ENCODE measurements at places on chromosomes 5 and 9.

DNA sequence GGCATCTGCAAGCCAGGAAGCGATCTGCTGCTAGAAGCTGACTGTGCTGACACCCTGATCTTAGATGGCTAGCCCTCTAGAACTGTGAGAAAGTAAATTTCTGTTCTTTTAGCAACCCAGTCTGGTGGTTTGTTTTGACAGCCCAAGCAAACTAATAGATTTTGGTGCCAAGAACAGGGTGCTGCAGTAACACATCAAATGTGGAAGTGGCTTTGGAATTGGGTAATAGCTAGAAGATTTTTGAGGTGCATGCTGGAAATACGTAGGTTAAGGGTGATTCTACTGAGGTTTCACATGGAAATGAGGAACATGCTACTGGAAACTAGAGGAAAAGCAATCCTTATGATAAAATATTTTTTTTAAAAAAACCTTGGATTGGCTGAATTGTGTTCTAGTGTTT lies 153.5 kb upstream of the SH3GL2 start:
- no peak for DNase-seq

DNA sequence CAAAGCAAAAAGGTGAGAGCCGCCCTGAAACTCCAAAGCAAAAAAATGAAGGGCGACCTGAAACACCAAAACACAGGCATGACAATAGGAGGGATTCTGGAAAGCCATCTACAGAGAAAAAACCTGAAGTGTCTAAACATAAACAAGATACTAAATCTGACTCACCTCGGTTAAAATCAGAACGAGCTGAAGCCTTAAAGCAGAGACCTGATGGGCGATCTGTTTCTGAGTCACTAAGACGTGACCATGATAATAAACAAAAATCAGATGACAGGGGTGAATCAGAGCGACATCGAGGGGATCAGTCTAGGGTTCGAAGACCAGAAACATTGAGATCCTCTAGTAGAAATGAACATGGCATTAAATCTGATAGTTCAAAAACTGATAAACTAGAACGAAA lies 108.8 kb downstream of the NIPBL start:
- DNase-seq = no peak

DNA sequence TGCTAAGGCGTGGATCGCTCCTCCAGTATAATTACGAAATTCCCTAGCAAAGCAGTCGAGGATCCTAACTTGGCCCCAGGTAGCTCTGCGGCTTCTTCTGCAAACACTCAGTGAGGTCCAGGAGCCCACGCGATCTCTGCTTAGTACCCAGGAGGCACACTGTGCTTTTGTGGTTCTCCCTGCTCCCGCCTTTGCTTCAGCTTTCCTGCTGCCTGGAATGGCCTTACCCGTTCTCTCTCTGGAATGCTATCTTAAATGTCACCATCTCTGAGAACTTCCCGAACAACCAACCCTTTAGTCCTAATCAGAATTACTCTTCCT lies 639 bp downstream of the INVS start:
- no peak for DNase-seq

GRCh38 chr9:120696551-120697230 lies 17.6 kb downstream of the MEGF9 start:
- no peak for DNase-seq

DNA sequence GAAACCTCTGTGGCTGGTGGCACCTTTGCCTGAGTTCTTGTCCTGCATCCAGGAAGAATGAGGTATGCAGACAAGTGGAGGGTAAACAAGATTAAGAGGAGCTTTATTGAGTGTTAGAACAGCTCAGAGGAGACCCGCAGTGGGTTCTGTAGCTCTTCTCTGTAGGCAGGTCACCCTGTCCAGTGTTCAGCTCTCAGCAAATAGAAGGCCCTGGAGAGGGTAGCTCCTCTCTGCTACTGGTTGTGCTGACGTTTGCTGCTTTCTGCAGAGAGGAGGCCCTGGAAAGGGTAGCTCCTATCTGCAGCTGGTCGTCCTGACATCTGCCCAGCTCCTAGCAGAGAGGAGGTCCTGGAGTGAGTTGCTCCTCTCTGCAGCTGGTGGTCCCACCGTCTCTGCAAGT lies 96.8 kb upstream of the CCDC112 start:
- no peak for DNase-seq

GRCh38 chr5:100017520-100018262 lies 517.5 kb upstream of the FAM174A start:
- no peak for DNase-seq

DNA sequence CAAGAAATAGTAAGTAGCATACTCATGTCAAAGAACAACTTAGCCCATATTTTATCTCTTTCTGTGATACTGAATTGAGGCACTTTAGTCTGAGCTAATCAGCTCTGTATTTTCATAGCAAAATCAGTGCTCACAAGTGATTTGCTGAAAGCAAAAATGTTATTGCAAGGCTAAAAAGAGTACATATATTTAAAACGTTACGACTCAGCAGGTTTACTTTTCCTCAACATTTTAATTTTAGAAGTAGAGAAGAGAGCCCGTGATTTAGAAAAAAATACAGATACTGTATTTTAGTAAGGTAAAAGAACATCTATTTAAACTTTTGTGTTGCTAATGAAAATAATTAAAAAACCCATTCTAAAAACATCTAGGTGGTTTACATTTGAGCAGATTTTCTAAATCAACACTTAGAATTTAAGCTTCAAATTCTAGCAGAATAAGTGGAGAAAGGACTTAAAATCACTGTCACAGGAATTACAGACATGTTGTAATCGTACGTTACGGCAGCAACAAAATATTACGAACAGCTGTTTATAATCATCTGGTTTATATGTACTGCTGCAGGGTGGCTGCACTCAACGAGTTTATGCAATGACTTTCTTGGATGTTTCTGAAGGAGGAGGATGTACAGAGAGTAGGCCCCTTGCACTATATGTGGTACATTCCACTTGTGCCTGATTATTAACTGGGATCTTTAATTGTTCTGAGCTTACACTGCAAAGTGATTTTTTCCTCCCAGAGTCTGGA lies 20.1 kb downstream of the SREK1 start:
- no peak for DNase-seq

GRCh38 chr9:122057211-122057610 lies 35.9 kb downstream of the TTLL11 start:
- DNase-seq = no peak

GRCh38 chr9:134408939-134409737 lies 82.9 kb downstream of the RXRA start:
- DNase-seq = no peak

DNA sequence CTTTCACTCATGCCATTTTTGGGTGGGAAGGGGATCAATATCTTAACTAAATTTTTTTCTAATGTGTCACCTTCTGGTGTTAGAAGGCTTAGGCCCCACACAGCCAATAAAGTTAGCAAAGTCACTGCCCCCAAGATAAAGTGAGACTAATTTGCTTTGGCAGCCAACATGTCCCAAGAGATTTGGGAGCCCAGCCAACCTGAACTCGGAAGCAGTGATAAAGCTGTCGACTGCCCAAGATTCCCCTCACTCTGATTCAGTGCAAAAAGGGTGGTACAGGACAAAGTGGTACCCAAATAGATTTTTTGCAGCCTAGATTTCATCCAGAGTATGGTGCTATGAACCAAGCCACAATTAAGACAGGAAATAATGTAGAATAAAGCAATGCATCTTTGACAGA lies 572.5 kb upstream of the ARRDC3 start:
- no peak for DNase-seq

DNA sequence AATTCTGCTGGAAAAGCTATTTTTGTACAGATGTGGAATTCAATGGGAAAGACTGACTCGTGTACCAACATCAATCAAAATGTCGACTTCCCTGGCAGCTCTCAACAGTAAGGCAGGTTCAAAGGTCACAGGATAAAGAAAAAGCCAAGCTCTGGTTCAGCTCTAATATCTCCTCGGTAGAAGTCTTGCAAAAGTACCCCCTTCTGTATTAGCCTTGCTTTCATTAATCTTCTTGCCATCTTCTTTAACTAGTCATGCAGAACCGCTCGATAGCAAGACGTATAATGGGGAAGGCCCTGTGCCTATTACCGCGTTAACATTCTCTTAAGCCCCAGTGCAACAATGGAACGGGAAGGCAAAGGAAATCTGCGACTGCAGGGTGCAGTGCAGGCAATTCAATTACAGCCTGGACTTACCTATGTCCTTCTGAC lies 201.2 kb downstream of the GAPVD1 start:
- DNase-seq = no peak

- DNase-seq = peak; percentile 26
Observed at GRCh38 chr9:99822109-99822805, 572 bp downstream of the NR4A3 start.

DNA sequence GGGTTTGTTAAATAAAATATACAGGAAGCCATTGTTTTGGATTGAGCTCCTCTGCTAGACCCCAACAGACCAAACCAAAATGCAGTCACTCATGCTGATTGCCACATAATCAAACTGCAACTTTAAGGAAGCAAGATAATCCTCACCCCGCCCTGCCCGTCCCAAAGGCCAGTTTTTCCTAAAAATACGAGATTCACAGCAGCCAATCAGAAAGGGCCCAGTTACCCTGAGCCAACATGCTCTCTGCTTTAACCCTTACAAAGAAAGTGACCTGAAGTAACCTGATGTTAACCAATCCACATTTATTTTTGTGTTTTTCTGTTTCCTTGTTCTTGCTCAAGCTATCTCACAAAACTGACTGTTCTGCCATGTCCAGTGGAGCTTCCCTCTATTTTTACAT lies 21.5 kb upstream of the RNF20 start:
- DNase-seq = no peak

DNA sequence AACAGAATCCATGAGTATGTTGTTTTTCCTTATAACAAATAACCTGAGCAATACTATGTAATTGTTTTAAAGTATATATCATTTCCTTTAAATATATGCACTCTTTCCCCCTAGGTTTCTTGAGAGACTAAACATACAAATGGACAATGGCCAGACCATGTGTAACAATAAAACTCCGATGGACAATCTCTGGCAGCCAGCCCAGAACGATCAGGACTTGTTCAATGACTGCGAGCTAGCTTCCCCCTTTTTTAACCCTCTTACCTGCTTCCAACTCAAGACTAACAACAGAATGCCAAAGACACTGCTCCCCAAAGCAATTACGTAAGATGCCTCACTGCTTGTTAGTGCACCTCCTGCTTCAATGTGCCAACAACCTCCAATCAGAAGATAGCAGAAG lies 94.9 kb downstream of the HTR4 start:
- DNase-seq = no peak

GRCh38 chr5:170151097-170151831 lies 45.6 kb downstream of the FOXI1 start:
- DNase-seq = no peak

DNA sequence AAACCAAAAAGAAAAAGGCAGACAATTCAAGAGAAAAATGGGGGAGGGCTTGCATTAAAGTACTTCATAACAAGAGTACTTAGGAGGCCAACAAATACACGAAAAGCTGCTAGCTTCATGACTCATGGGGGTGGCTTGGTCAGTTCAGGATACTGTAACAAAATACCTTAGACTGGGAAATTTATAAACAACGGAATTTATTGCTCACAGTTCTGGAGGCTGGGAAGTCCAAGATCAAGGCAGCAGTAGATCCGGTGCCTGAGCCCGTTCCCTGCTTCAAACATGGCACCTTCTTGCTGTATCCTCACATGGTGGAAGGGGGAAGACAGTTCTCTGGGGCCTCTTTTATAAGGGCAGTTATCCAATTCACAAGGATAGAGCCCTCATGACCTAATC lies 111.4 kb downstream of the C9orf50 start:
- no peak for DNase-seq

GRCh38 chr5:151739939-151740335 lies 18.5 kb downstream of the ATOX1 start:
- DNase-seq = no peak

DNA sequence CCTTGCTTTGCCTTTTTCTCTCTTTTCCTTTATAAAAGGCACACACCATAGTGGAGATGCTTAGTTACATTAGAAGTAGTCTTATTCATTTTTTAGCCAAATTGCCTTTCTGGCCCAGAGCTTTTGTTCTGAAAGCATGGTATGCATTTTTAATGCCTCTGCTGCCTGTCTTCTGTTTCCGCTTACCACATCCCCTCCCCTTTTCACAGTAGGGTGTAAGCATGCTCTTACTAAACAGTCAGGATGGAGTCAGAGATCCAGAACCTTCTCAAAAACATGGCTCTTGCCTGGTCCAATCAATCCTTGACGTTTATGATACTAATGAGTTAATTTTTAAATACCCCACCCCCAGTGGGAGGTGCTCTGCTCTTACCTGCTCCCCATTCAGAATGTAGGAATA lies 22.5 kb downstream of the PPP3R2 start:
- no peak for DNase-seq

DNA sequence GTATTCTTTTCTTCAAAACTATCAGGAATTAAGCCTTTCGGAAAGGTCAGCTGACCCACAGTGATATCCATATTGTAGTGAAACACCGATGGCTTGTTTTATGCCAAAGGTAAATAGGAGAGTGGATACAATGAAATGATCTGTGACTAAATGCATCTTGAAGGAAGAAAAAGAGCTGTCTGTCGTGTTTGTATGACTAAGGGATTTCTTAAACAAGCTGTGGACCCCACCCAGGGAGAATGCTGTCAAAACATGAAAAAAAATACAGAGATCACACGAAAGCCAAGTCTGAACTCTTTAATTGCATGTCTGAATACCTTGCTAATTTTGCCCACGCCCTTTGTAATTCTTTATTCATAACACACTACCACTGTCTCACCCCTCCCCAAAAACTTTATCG lies 286.4 kb upstream of the WWC1 start:
- no peak for DNase-seq

DNA sequence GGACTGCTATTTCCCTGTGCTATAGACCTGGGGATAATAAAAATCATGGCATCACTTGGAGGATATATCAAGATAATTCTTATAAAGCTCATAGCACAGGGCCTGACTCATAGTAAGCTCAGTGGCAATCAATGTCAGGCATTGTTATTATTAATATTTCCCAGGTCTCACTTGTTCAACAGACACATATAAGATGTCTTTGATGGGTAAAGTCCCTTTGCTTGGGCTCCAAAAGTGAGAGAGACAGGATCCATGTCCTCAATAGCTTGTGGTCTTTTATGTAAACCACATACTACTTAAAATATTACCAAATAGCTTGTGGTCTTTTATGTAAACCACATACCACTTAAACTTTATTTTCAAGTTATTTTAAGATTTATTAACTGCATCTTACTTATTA lies 11.2 kb downstream of the SH3RF2 start:
- no peak for DNase-seq

- DNase-seq = no peak
Observed at GRCh38 chr5:63931836-63932235, 30.4 kb downstream of the HTR1A start.

DNA sequence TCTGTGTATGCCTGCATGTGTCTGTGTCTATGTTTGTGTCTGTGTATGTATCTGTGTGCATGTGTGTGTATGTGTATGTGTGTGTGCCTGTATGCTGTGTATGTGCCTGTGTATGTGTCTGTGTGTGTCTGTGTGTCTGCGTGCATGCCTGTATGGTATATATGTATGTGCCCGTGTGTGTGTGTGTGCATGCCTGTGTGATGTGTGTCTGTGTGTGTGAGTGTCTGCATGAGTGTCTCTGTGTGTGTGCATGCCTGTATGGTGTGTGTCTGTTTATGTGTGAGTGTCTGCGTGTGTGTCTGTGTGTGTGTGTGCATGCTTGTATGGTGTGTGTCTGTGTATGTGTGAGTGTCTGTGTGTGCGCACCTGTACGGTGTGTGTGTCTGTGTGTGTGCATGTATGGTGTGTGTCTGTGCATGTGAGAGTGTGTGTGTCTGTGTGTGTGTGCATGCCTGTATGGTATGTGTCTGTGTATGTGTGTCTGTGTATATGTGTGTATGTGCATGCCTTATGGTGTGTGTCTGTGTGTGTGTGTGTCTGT lies 137.1 kb upstream of the IRX2 start:
- no peak for DNase-seq

- no peak for DNase-seq
Observed at GRCh38 chr5:10201223-10201868, 48.3 kb downstream of the ATPSCKMT start.

GRCh38 chr5:169574134-169574646 lies 9.4 kb upstream of the SPDL1 start:
- no peak for DNase-seq

Data from stimulated activated CD8-positive, alpha-beta memory T cell treated with anti-CD3 and anti-CD28 coated beads, Interleukin-7, amount 100 ng/mL, for 4 hours (primary cell).